Fibroblast of skin of left quadriceps (primary cell): ENCODE measurements at places on chromosomes 7 and 10.

DNA sequence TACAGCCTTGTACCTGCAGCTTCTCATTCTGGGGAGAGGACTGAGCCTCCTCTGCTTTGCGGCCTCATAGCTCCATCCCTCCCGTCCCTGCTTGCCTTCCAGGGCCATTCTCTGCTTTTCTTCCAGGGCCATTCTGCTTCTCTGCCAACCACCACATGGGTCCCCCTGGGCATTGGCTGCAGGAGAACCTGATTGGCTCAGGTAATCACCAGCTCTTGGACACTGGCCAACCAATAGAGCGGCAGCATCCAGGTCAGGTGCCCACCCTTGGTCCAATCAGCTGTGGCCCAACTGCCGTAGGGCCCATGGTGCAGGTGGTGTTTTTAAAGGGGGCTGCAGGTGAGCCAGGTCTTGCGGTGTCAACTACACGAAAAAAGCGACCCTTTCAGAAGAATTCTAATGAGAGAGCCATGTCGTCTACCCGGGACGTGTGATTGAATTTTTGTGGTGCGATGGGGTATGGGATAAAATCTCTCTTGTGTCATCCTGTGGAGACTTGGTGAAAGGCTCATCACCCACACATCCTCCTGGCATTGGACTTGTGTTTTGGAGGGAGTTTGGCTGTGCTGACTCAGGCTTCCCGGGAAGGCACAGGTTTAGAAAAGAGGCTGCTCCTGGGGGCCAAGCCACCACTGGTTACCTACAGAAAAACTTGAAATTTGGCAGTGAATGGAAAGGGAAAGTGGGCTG is 46.0 kb upstream of the PODXL start:
- DNase-seq, result no peak

DNA sequence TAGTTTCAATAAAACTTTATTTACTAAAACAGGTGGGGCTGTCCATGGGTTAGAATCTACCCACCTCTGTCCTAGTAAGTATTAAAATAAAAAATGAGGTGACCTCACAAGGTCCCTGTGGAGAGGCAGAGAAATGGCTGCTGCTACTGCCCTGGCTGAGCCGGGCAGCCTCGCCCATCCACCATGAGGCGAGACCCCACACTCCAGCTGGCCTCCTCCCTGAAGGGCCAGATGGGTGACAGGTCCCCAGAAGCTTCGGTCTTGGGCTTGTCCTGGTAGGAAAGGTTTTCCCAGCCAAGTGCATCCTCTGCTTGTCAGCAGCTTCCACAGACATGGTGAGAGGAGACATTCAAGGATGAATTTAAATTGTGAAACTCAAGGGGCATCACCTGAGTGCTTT is 565.8 kb downstream of the PTPRN2 start:
- DNase-seq, result no peak

DNA sequence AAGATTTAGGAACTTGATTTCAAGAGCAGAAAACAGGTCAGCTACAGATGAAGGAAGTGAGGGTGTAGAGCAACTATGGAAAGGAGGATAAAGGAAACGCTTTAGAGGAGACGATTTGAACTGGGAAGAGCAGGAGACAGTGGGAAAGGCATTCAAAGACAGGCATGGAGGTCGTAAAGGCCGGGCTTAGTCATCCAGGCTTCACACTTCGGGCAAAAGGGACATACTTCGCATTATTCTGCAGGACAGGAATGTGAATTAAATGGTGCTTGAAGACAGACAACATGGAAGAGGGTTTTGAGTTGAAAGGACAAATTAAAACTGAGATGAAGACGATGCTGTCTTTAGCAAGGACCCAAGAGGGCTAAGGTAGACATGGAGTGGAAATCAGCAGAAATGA is 8.1 kb downstream of the FAM171A1 start:
- DNase-seq, result no peak

- no peak for DNase-seq
Observed at GRCh38 chr7:129924602-129925001, 28.2 kb downstream of the UBE2H start.

- DNase-seq, result no peak
Observed at GRCh38 chr10:77681839-77682238, 44.2 kb upstream of the KCNMA1 start.

DNA sequence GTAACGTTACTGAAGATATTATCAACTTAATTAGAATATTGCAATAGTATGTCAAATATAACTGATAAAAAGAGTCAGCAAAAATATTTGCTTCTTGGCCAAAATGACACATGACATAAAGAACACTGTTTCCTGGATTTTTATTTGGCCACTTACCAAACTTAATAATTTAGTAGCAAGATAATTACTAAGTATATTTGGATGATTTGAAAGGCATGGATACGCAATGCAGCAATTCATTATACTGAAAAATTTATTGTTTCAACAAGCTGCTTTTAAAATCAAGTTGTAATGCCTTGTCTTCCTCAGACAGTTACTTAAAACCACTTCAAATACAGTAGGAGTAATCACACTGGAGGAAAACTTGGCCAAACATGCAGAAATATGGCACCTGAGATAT is 234.0 kb downstream of the SEMA3E start:
- DNase-seq, result no peak

GRCh38 chr7:20299647-20300312 is 30.9 kb upstream of the ITGB8 start:
- no peak for DNase-seq

- no peak for DNase-seq
Observed at GRCh38 chr7:91330866-91331265, 66.6 kb downstream of the FZD1 start.

DNA sequence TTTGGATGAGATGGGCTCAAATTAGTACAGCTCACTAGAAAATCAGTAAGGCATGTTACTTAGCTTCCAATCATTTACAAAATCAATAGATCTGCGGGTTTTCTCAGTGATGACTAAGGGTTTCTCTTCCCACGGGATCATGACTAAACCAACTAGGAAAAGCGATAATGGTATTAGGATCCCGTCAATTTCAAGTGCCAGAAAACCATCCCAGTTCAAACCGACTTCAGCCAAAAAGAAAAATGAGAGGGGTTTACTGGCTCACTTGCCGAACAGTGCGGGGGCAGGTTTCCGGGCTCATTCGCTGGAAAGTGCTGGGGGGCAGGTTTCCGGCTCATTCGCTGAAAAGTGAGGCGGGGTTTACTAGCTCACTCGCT is 62.1 kb upstream of the LYZL2 start:
- peak; percentile 98 for DNase-seq

DNA sequence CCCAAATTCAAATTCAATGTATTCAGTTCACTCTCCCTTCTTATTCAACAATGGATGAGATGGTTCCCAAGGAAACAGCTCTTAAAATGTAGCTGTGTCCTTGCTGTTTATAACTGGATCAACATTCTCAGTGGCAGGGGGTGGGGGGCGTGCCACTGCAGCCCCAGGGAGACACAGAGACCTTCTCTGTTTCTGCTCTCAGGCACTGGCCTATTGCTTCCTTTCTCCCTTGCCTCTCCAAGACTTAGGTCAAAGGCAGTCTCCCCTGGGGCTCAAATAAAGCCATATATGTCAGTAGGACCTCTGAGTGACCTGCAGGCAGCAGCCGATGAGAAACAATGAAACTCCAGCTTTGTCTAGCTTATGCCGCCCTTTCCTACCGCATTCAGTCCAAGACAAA is 20.7 kb downstream of the VSTM4 start:
- DNase-seq, result no peak

GRCh38 chr10:121089434-121089833 is 238.3 kb downstream of the WDR11 start:
- DNase-seq, result no peak

- no peak for DNase-seq
Observed at GRCh38 chr7:33558549-33559323, 346.6 kb upstream of the BMPER start.

GRCh38 chr10:28652106-28652505 is 25.2 kb upstream of the BAMBI start:
- no peak for DNase-seq

DNA sequence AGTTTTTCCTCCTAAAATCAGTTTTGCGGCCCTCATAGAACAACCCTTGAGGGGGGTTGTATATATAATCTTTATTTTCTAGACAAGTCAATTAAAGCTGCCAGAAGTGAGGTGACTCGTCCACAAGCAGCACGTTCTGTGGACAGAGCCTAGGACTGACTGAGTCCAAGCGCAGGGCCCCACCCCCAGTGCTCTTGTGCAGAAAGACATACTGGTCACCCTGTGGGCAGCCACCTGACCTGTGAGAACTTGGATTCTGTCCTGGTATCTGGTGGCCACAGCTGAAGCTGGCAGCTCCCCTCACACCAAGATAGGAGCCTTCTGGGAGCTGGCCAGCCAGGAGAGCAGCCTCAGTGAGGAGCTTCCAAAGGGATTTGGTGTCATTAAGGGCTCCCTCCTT is 89.3 kb downstream of the GRK5 start:
- DNase-seq, result no peak

GRCh38 chr10:11934262-11934661 is 108.3 kb downstream of the UPF2 start:
- DNase-seq, result no peak

GRCh38 chr7:109868215-109868860 is 1222.6 kb upstream of the LRRN3 start:
- DNase-seq, result no peak

DNA sequence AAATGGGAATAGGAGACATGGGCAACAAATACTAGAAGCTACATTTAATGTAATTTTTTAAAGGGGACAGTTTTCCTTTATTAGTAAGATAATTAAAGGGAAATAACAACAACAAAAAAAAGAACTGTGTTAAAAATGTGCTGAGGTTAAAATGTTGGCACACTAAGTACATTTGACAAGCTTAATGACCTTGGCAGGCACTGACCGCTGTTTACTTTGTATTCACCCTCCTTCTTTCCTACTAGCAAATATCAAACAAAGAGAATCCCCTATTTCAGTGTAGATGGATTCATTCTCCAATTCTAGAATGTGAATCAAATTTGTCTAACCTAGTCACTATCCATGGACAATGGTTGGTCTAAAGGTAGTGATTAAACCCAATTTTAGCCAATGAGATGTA is 77.5 kb upstream of the TOMM7 start:
- DNase-seq, result no peak

DNA sequence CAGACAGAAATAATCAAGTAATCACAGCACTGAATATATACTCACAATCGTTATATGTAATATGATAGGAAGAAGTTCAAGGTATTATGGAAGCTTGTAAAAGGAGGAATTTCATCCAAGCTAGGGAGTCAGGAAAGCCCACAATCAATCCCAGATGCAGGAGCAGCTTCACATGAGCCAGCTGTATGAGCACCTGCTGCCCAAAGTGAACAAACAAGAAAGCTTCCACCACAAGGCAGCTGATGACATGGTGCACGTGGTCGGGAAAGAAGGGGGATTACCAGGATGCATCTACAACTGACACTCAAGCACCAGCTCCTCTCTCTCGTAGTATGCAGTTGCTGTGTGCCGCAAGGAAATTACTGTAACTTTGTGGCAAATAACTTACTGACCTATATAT is 225.2 kb downstream of the XPNPEP1 start:
- no peak for DNase-seq

GRCh38 chr7:37467002-37467401 is 18.3 kb upstream of the ELMO1 start:
- no peak for DNase-seq

DNA sequence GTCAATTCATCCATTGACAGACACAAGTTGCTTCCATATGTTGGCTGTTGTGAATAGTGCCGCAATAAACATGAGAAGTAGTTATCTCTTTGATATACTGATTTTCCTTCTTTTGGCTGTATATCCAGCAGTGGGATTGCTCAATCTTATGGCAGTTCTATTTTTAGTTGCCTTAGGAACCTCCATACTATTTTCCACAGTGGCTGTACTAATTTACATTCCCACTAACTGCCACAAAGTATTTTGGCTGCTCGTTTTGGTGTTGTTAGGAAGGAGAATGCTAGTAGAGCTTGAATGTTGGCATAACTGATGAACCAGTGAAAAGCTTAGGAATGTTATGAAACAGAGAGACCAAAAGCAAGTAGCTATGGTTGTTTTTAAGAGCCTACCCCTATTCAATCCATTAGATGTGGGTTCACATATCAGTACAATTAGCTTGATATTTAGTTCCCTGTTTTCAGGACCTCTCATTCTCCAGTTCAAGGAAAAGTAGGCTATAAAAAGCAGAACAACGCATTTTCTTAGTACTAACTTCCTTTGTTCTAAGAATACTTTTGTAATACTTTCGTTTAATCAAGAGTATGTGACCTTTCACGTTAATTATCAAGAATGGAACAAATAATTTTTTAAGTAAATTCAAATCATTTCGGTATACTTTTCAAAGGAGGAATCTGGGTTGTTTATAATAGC is 100.3 kb downstream of the FAS start:
- peak; percentile 76 for DNase-seq

DNA sequence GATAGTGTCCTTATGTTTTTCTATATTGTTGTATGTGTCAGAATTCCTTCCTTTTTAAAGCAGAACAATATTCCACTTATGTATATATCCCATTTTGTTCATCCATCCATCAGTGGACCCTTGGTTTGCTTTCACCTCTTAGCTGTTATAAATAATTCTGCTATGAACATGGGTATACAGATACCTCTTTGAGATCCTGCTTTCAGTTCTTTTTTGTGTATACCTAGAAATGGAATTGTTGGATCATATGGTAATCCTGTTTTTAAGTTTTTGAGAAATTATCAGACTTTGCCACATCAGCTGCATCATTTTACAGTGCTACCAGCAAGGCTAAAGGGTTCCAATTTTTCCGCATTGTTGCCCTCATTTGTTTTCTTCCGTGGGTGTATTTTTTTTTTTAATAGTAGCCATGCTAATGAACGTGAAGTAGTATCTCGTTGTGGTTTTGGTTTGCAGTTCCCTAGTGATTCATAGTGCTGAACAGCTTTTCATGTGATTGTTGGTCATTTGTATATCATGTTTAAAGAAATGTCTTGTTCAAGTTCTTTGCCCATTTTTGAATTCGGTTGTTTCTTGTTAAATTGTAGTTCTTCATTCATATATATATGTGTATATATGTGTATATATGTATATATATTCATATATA is 87.8 kb downstream of the LCOR start:
- DNase-seq, result no peak

DNA sequence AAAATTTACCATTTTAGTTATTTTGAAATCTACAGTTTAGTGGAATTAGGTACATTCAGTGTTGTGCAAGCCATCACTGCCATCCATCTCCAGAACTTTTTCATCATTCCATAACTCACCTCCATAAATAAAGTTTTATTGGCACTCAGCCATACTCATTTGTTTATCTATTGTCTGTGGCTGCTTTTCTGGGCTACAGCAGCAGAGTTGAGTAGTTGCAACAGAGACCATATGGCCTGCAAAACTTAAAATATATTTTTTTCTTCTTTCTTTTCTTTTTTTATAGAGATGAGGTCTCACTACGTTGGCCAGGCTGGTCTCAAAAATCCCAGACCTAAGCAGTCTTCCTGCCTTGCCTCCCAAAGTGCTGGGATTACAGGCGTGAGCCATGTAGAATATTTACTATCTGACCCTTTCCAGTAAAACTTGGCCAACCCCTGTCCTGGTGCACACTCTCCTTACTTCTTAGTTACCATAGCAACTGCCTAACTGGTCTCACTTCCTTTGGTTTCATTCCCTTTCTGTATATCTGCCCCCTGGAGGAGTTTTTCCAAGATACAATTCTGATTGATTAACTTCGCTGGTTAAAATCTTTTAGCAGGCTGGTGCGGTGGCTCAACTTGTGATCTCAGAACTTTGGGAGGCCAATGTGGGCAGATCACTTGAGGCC is 133.2 kb downstream of the CUX1 start:
- peak; percentile 57 for DNase-seq
